ENCODE measurements at places on chromosomes 12 and 14.

DNA sequence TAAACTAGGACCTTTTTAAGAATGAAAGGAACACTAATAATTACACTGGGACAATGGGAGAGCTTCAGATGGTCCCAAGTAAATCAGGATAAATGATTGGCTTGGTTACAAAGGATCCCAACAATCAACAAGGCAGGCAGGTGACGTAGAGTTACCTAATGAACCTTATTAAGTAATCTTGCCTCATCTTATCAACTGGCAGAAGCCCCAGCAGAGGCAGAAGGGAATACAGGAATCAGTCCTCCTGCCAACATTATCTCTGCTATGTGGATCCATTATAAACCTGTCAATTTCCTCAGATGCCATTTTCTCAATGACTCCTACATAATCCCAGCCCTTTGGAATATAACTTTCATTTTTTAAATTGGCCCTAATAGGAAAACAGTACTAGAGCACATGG is 11.4 kb downstream of the DCAF5 start:
- DNase-seq = no peak

- DNase-seq = no peak
These were observed 17.3 kb downstream of the TNFAIP2 start for GRCh38 chr14:103140316-103141109.

DNA sequence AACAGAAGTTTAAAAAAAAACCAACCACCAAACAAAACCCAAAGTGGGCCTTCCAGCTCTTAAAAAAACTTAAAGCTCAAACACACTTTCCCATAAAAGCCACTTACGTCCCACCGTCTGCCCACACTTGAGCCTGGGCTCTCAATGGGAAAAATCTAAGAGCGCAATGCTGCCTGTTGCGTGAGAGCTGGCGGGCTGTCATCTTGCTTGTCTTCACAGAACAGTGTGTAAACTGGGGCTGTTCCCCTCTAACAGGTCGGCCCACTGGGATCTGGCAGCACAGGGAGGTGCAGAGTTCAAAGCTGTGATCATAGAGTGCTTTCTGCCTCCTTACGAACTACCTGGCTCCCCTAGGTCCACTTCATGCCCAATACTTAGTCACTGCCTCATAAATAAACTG is 80.0 kb downstream of the DICER1 start:
- no peak for DNase-seq

DNA sequence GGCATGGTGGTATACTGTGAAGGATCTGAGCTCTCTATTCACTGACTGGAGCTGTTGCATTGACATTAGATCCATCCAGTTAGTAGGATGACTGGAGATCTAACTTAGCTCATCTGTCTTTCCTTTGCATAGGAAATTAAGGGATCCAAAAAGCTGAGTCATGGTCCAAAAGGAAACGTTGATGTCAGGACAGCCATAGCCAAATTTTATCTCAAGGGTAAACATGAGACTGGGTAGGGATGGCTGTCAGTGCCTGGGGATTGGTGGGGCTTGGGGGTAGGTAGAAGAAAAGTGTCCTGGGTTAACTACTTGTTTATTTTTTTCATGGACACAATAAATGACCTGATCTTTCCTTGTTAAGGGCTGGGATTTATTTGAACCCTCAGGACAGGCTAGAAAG is 4.6 kb downstream of the FAM177A1 start:
- no peak for DNase-seq

- DNase-seq = no peak
These were observed 52.9 kb downstream of the PEBP1 start for GRCh38 chr12:118188690-118189371.

GRCh38 chr12:23066095-23066494 is 441.1 kb downstream of the ETNK1 start:
- no peak for DNase-seq

All from activated CD4-positive, alpha-beta T cell treated with anti-CD3 and anti-CD28 coated beads, Interleukin-2, amount 50 U/mL, for 1 hour (primary cell).